ENCODE measurements at places on chromosomes 12 and 14.

GRCh38 chr12:54304187-54304810 is 3.5 kb upstream of the NFE2 start:
- no peak for DNase-seq

DNA sequence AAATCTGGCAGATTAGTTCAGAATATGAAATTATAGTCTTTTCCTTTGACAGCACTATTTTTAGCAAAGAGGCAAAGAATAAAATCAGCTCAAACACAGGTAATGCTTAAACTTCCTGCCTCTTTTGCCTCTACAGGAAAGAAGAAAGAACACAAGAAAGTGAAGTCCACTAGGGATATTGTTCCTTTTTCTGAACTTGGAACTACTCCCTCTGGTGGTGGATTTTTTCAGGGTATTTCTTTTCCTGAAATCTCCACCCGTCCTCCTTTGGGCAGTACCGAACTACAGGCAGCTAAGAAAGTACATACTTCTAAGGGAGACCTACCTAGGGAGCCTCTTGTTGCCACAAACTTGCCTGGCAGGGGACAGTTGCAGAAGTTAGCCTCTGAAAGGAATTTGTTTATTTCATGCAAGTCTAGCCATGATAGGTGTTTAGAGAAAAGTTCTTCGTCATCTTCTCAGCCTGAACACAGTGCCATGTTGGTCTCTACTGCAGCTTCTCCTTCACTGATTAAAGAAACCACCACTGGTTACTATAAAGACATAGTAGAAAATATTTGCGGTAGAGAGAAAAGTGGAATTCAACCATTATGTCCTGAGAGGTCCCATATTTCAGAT is 17.4 kb downstream of the TMPO start:
- no peak for DNase-seq

- no peak for DNase-seq
These were observed 441.6 kb upstream of the FBXO33 start for GRCh38 chr14:39873791-39874190.

- no peak for DNase-seq
These were observed 768 bp downstream of the METTL25 start for GRCh38 chr12:82359115-82359478.

DNA sequence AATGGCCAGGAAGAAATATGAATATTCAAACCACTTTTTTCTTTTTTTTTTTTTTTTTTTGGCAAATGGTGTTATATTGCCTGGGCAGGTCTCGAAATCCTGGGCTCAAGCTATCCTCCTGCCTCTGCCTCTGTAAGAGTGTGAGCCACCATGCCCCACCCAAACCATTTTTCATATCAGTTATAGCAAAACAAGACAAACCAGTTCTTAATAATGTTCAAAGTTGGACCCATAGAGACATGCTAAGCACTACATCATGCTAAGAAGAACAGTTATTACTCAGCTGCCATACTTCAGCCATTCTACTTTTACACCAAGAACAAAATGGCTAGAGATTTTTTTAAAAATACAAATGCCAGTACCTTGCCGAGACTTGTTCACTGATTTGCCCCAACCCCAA is 25.5 kb downstream of the EIF2S1 start:
- DNase-seq = no peak

DNA sequence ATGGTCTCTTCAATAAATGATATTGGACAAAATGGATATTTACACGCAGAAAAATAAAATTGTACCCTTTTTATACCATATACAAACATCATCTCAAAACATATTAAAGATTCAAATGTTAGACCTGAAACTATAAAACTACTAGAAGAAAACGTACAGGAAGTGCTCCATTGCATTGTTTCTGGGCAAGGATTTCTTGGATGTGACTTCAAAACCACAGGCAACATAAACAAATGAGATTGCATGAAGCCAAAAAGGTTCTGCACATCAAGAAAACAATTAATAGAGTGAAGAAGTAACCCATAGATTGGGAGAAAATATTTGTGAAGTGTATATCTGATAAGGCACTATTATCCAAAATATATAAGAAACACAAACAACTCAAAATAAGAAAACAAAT is 812.4 kb downstream of the NRXN3 start:
- DNase-seq = no peak

- DNase-seq = no peak
These were observed 195.7 kb downstream of the SOX5 start for GRCh38 chr12:23753628-23754365.

DNA sequence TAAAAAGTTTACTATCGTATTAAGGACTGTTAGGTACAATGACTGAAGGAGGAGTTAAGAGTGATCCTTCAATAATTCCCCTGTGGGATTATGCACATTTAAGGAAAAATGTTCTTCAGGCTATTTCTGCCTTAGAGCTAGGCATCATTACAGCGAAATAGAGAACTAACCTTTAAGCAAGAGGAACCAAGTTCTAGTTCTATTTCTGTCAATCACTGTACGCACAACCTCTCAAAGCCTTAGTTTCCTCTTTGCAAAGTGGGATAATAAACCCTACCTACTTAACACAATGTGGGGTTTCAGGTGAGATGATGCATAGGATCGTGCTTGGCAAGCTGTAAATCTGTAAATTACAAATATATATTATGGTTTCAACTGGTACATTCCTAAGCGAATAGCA is 15.4 kb downstream of the NTF3 start:
- DNase-seq = no peak

DNA sequence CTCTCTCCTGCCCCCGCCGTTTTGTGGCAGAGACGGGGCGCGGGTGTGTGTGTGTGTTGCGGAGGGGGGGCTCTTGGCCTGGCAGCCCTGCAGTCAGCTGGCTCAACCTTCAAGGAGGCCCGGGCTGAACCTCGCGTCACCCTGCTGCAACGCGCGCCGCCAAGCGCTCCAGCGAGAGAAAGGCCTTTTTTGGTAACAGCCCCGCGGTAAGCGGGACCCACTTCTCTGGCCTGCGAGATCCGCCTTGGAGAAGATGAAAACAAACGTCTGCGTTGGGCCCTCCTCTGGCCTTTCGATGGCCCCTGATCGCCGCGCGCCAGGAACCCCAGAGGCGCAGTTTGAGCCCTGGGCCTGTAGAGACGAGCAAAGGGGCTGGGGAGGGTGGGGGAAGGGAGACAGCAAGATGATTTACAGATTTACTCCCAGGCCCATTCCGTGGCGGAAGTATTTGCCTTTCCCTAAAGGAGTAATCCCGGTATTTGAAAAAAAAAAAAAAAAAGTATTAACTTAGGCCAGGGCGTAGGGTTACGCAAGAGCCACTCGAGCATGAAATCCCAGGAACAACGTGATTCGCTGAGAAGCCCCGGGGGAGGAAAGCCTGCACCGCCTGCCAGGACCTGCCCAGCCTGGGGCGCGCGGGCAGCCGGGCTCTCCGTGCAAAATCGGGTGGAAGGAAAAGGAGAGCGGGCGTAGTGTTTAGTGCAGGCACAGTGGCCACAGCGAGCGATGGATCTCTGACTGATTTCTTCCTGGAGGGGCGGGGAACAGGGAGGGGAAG is 4.5 kb upstream of the IRF2BPL start:
- peak; percentile 50 for DNase-seq

DNA sequence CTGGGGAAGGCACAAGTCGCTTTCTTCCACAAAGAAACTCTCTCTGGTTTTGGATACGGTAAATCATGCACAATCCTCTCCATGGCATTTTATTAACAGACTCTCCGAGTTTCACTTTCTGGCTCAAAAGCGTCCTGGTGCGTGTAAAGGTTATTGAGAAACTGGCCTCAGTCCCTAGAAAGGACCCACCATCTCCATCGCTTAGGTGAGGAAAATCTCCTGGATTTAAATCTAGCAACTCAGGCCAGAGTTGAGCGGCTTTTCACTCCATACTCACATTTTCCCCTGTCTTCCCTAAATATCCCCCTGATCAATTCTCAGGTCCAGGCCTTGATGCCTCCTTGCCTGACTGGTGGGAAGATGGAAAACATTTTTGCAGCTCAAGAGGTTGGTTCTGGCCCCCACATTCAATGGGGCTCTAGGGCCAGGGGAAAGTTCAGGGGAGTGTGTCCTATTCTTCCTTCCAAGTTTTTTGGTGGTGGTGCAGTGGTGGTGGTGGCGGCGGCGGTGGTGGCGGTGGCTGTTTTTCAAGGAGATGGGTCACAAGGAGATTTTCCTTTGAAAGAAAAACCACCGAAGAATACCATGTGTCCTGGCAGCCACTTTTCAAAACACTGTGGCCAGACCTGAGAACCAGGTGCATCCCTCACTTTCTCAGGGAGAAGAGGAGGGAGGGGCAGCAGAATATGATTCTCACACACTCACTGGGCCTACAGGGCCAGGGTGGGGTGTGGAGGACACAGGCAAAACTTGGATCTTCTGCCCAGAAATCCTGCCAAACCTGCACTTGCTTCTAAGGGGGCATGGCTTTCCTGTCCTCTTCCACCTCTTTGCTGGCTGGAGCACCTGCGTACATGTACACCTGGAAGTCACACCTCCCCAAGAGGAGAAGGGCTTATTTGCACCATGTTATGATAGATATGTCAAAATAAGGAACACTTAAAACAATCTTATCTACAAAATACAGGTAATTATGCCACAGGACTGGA is 46.7 kb upstream of the PNMA1 start:
- no peak for DNase-seq

GRCh38 chr12:57195611-57196371 is 20.8 kb upstream of the NXPH4 start:
- DNase-seq = no peak

GRCh38 chr14:84028080-84028604 is 1501.8 kb upstream of the FLRT2 start:
- no peak for DNase-seq

DNA sequence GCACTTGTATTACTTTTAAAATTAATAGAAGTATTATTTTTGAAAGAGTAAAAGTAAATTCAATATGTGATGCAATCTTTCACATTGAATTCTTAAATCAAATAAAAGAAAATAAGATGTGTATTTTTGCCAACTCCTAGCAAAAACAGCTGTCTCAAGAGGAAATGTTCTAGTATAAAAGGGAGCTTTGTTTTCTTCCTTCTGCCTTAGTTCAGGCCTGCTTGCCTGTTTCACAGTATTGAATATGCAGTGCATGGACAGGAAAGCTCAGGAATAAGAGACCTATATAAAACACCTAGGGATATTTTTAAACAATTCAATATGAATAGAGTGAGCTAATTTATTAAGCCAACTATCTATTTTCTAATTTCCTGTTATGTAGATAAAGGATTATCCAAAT is 294.8 kb upstream of the G2E3 start:
- DNase-seq = no peak

DNA sequence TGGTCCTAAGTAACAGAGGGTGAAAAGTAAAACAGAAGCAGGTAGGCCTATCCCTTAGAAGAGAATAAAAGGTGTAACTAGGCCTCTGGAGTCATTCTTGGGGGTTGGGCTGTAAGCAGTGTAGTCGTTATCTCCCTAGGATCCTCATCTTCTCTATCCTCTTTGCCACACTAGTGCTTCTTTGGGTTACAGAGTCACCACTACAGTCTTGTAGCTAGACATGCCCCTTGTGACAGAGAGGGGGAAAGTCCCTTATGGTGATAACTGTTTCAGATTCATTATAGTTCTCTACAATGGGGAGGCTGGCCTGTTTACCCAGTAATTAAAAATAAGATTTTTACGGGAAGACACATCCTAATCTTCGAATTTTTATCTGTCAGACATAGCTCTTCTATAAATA is 16.4 kb upstream of the SRP54 start:
- DNase-seq = no peak

- no peak for DNase-seq
These were observed 602 bp downstream of the PMEL start for GRCh38 chr12:55965240-55965639.

DNA sequence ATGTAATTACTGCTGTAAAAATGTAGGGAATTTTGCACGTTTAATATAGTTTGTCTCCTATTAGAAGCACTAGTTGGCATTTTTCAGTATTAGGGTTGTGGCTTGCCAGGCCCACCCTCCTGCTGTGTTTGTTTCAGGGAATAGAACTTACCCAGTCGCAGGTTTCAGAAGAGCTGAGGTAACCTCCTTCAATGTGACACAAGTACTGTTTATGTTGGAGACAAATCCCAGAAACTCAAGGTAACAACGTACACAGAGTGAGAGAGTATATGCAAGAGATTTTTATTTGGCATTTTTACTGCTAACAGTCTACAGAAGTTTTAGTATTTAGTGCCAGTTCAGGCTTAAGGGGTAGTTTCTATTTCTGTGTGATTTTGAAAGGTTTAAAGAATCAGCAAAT is 284.3 kb downstream of the RAD51B start:
- no peak for DNase-seq

DNA sequence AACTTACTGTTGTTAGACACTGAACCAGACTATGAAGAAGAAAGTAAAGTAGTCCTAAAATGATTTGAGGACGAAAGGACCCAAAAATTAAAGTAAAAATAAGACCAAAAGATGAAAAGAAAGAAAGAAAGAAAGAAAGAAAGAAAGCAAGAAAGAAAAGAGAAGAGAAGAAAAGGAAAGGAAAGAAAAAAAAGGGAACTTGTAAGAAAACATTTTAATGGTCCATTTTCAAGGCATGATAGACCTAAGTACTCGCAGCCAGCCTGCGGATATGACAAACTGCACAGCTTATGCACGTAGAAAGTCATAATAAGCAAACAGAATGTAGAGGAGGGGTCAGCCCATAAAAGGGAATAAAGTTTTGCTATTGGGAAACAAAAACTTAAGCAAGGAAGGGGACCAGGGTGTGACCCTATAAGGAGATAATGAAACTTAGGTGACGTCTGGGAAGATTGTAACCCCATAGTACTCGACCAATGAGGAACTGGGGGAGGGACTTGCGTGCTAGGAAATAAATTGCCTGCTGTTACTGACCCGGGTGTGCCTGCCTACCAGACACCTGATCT is 59.7 kb downstream of the APOBEC1 start:
- DNase-seq = no peak

- DNase-seq = no peak
These were observed 31.3 kb downstream of the ZNF664 start for GRCh38 chr12:124004233-124004875.

- no peak for DNase-seq
These were observed 417.0 kb upstream of the SOX5 start for GRCh38 chr12:24366514-24366913.

DNA sequence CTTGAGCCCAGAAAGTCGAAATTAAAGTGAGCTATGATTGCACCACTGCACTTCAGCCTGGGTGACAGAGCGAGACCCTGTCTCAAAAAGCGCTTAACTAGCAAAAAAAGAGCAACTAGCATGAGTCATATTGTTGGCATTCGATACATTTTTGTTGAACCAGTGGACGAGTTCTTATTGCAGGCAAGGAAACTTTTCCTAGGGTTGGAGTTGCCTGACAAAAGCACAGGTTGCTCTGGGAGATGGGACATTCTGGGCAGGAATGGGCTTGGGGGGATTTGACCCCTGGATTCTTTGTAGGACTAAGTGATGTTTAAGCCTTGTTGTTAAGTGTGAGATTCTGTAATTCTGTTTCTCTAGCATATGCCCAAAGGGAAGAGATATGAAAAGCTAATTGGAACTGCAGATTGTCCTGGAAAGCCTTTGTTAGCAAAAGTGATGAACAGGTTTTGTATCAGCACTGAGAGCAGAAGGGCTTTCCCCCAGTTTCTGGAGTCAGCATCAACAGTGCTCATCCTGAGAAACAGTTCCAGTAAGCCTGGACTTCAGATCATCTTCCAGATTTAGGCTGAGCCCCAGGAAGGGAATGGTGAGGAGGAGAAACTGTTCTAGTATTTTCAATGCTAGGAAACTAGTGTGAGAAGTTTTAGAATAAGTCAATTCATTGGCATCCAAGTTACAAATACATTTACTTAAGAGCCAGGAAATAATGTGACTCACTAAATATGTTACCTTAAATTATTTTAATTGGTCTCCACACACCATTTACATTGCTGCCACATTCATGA is 123.1 kb downstream of the SRGAP1 start:
- no peak for DNase-seq

Data from NCI-H2081 treated with DMSO at 0.1 percent for 48 hours (cell line).